Left colon (tissue), 2 donors: ENCODE measurements at places on chromosomes 7 and 10. TPM values are rescaled to one million over a fixed set of nuclear protein-coding genes. Genes with fewer than 3 reads are reported as not detected.

Gene OPN1SW
- total RNA-seq: not detected

Gene SHTN1
- total RNA-seq: 34.1 TPM

Gene TSPAN33
- 4.8 TPM for total RNA-seq

Gene IL6
- 0.34 TPM for total RNA-seq

GRCh38 chr10:118563373-118563890, 32.0 kb downstream of the PRLHR start:
- no peak for DNase-seq
